ENCODE measurements at places on chromosomes 1 and 21.

DNA sequence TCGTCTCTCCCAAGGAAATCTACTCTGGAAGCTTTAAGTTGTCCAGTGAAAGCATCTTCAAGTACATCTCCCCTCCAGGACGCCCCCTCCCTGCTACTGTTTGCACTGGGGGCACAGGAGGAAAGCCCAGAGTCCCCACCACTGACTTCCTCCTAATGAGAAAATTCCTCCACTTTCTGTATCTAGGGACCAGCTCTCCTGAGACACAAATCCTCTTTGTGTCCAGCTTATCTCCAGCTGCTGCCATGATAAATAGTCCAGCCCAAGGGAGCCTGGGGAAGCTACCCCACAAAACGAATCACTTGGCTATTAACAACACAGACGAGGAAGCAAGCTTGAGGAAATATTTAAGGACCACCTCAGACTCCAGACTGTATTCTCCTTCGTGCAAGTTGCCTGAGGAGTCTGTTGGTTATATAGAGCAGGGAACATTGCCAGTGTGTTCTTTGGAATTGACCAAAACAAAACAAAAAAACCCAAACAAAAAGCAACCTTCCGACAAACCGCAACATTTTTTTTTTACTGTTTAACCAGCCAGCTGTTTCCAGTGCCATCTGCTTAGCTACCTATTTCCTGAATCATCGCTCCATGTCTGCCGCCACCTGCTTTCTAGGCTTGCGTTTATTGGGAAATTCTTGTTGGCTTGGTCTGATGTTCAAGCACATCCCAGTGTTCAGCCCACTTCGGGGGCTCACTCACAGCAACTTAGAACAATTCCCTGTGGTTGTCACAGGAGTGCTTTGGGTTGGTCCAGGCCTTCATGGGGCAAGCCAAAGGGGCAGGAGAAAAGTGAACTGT lies 7.7 kb downstream of the C1orf226 start:
- DNase-seq, result no peak

GRCh38 chr1:212089560-212090163 lies 54.1 kb downstream of the DTL start:
- DNase-seq, result no peak

GRCh38 chr1:206686478-206687249 lies 2.0 kb downstream of the MAPKAPK2 start:
- no peak for DNase-seq

DNA sequence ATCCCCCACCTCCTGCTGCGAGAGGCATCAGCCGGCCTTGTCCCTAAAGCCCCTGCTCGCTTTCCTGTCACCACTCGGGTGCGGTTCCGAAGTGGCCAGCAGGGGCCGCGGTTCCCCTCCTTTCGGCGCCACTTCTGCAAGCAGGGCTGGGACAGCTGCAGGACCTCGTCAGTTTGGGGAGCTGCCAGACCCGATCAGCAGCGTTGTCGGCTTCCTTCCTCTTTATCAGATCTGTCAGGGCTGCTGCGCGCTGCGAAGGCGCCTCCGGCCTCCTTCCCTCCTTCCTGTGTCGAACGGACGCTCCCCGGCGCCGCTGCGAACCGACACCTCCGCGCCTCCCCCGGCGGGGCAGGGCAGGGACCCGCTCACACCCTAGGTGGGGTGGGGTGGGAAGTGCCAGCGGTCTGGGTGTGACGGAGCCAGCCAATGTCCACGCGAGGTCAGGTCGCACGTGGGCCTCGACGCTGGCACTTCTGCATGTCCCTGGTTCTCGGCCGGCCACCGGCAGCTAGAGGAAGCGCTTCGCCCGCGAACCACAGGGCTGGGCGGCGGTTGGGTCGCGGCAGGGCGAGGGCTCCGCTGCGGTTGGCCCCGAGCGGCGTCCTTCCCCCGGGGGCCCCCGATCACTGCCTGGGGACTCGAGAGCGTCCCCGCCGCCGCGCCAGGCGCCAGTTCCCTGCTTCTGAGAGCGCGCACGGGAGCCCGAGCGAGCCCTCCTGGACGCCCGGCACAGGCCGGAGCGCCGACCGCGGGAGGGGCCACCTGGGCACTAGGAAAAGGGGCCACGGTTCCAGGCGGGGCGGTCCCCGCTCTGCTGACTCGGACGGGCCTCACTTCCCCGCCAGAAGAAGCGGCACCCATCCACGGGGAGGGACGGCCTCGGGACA lies 81.8 kb downstream of the RUNX3 start:
- no peak for DNase-seq

- DNase-seq, result no peak
Measured at GRCh38 chr1:218031901-218032300, 253.2 kb upstream of the RRP15 start.

GRCh38 chr1:22263359-22263758 lies 120.5 kb upstream of the WNT4 start:
- no peak for DNase-seq
